ENCODE measurements at places on chromosomes 6 and 20. TPM values are rescaled to one million over a fixed set of nuclear protein-coding genes. Genes with fewer than 3 reads are reported as not detected.

- H3K27ac ChIP-seq: no peak overlapping the region
- H3K4me3 ChIP-seq: no peak overlapping the region
- no peak for DNase-seq
- peaks cover 7% of the 10 kb centered on the region for H3K4me1 ChIP-seq
- no peaks in the 10 kb centered on the region for H3K27me3 ChIP-seq
Observed at GRCh38 chr6:79042088-79042798, 35.8 kb downstream of the PHIP start.

GRCh38 chr6:36610041-36610955, 16.1 kb downstream of the SRSF3 start:
- H3K36me3 ChIP-seq: peaks cover 90% of the 10 kb centered on the region
- H3K27ac ChIP-seq: no peak overlapping the region
- peaks cover 39% of the 10 kb centered on the region for H3K4me1 ChIP-seq
- H3K4me3 ChIP-seq: no peak overlapping the region

GRCh38 chr20:6838181-6838826, 70.8 kb downstream of the BMP2 start:
- no peaks in the 10 kb centered on the region for H3K27me3 ChIP-seq
- no peak overlapping the region for H3K27ac ChIP-seq
- no peak overlapping the region for H3K4me3 ChIP-seq

DNA sequence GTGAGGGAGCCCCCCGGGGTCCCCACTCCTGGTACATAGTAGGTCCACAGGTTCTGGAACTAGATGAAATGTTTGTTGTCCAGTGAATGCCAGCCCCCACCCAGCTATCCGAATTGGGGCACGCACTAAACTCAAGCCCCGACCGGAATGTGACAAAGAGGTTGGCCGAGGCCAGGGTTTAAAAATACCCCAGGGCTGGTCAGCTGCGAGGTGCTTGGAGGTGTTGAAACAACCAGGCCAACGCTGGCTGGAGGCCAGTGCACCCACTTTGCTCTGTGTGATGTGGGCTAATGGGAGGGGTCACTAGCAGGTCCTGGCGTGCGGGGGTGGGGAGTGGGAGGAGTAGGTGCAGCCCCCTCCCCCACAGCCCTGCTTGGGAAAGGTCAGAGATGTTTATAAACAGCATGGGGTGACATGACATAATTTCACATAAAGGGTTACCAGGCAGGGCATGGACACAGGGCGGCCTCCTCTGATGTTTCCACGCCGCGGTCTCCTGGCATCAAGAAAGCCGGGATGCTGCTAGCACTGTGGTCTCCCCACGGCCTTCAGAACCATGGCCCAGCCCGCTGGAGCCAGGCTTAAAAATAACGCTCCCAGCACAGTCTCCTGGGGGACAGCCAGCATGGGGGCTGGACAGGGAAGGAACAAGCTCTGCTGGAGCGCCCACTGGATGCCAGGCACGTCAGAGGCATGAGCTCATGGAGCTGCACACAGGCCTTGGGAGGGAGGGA, 111.2 kb upstream of the PTPN1 start:
- peak overlapping the region; percentile 81 for H3K27ac ChIP-seq
- H3K36me3 ChIP-seq: no peaks in the 10 kb centered on the region
- peaks cover 61% of the 10 kb centered on the region for H3K4me1 ChIP-seq
- no peak overlapping the region for H3K4me3 ChIP-seq

- H3K27ac ChIP-seq: no peak overlapping the region
- no peaks in the 10 kb centered on the region for H3K4me1 ChIP-seq
- no peaks in the 10 kb centered on the region for H3K36me3 ChIP-seq
- no peaks in the 10 kb centered on the region for H3K27me3 ChIP-seq
- H3K4me3 ChIP-seq: no peak overlapping the region
- no peak for DNase-seq
Observed at GRCh38 chr20:13231031-13231752, 10.1 kb downstream of the ISM1 start.

GRCh38 chr6:42137194-42137753, 5.1 kb downstream of the C6orf132 start:
- peak overlapping the region; percentile 30 for H3K27ac ChIP-seq
- DNase-seq: no peak
- no peak overlapping the region for H3K4me3 ChIP-seq

- no peak for DNase-seq
- H3K36me3 ChIP-seq: no peaks in the 10 kb centered on the region
- no peak overlapping the region for H3K4me3 ChIP-seq
- no peaks in the 10 kb centered on the region for H3K4me1 ChIP-seq
Observed at GRCh38 chr6:109653264-109653663, 37.7 kb downstream of the AK9 start.

DNA sequence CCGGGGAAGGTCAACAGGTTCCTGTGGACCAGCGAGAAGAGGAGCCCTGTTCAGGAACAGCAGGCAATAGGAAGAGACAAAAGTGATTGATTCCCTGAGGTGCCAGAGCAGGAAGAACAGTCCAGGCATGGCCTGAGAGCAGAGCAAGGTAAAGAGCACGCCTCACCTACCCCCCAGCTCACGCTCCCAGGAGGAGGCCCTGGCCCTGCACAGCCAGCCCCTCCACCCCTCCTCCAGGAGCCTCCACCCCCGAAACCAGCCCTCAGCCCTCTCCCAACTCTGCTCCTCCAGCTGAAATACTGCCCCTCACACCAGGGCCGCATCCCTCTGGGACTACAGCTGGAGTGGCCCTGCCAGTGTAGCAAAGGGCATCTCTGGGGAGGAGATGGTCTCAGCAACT, 181.9 kb upstream of the QKI start:
- no peaks in the 10 kb centered on the region for H3K4me1 ChIP-seq
- no peak for DNase-seq
- no peaks in the 10 kb centered on the region for H3K27me3 ChIP-seq
- no peaks in the 10 kb centered on the region for H3K36me3 ChIP-seq

EGFL8 gene
- 14.5 TPM for total RNA-seq

DOK5 gene
- total RNA-seq: 0.69 TPM

CD83 gene
- total RNA-seq: 26.0 TPM

RAD21L1 gene
- not detected for total RNA-seq

LHFPL5 gene
- not detected for total RNA-seq

All from upper lobe of right lung (tissue), 1 donor.